ENCODE measurements at places on chromosomes 11 and 22. TPM values are rescaled to one million over a fixed set of nuclear protein-coding genes. Genes with fewer than 3 reads are reported as not detected.

LIF gene
- 0.12 TPM for polyA plus RNA-seq

OR8J3 gene
- polyA plus RNA-seq, result not detected

C22orf31 gene
- polyA plus RNA-seq, result not detected

ZNF214 gene
- polyA plus RNA-seq, result 0.94 TPM

VEGFB gene
- 18.3 TPM for polyA plus RNA-seq

KRTAP5-7 gene
- polyA plus RNA-seq, result 0.08 TPM

CCDC73 gene
- not detected for polyA plus RNA-seq

ALX4 gene
- not detected for polyA plus RNA-seq

GLYATL1 gene
- polyA plus RNA-seq, result not detected

SHISA8 gene
- not detected for polyA plus RNA-seq

P2RX6 gene
- not detected for polyA plus RNA-seq

ZNF215 gene
- polyA plus RNA-seq, result 1.2 TPM

MS4A7 gene
- 0.04 TPM for polyA plus RNA-seq

SLC35F2 gene
- 41.0 TPM for polyA plus RNA-seq

BDNF gene
- 3.2 TPM for polyA plus RNA-seq

NARS2 gene
- polyA plus RNA-seq, result 5.3 TPM

MTFP1 gene
- 55.4 TPM for polyA plus RNA-seq

Measured in endothelial cell of umbilical vein (primary cell).